AG04449 (cell line): ENCODE measurements at places on chromosomes 7 and 10.

- no peak for DNase-seq
These were observed 21.2 kb upstream of the OR2AE1 start for GRCh38 chr7:99898023-99898357.

DNA sequence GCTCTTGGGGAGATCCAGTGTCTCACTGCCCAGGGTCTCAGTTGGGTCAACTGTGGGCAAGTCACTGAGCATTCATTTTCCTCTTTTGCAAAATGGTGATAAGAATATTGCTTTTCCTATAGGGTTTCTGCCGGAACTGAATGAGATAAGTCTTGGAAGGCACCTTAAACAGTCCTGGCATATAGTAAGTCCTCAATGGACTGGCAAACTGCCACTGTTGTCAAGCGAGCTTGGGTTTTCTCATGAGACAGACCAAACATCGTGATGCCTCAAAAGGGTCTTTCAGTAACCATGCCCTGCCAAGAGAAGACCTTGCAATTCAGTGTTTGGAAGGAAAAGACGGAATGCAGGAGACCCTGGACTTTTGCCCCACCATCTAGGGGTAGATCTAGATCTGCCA is 251.5 kb downstream of the WDR11 start:
- DNase-seq: no peak

DNA sequence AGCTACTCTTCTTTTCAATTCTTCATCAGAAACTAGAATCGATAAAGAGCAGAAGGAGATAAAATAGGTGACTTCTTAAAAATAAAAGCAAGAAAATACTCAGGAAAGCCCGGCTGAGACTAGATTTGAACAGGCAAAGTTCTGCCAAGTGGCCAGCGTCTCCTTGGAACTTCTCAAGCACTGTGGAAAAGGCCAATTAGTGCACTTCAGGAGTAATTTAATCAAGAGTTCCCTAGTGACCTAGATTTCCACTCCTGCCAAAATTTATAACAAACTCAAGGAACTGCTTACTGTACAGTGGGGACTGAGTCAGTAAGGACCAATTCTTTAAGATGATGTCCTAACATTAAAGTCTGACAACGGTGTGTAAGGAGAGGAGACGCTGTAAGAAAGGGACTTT is 57.3 kb downstream of the CHCHD3 start:
- no peak for DNase-seq

DNA sequence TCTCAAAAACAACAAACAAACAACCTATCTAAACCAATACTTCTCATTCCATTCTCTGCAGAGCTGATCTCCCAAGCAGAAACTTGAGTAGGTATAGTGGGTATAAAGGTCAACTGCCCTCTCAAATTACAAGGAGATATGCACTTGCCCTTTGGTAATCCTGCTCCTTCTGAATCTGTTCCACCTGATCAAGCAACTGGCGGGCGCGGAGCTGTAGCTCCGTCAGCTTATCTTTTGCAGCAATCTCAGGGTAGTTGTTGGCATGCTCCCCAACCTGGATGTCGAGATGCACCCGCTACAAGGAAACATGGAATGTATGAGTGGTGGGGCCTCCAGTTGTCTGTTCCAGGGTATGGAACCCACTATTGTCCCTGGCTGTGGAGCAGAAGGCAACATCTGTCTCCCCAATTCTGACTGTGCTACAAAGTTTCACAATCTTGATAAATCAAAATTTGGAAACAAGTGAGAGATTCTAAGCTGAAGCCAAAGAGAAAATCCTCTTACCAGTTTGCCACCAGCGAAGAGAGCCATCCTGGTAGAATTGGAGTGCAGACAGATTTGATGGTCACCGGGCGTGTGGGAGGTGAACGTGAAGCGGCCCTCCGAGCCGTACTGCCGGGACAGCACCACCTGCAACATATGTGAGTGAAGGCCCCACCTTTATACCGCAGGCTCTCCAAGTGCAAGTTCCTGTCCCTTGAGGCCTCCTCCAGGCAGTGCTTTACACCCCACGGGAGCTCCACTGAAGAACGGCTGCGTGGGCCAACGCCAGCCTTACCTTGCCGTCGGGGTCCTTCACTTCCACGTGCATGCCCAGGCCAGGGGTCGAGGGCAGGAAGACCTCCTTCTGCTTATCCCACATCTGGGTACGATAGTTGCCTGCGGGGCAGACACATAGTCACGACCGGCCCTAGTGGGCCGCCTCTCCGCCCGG is 819 bp downstream of the TMED4 start:
- DNase-seq: no peak

GRCh38 chr7:125375942-125376341 is 446.3 kb upstream of the POT1 start:
- DNase-seq: no peak

- no peak for DNase-seq
These were observed 105.0 kb upstream of the PPP2R2D start for GRCh38 chr10:131795761-131796160.

DNA sequence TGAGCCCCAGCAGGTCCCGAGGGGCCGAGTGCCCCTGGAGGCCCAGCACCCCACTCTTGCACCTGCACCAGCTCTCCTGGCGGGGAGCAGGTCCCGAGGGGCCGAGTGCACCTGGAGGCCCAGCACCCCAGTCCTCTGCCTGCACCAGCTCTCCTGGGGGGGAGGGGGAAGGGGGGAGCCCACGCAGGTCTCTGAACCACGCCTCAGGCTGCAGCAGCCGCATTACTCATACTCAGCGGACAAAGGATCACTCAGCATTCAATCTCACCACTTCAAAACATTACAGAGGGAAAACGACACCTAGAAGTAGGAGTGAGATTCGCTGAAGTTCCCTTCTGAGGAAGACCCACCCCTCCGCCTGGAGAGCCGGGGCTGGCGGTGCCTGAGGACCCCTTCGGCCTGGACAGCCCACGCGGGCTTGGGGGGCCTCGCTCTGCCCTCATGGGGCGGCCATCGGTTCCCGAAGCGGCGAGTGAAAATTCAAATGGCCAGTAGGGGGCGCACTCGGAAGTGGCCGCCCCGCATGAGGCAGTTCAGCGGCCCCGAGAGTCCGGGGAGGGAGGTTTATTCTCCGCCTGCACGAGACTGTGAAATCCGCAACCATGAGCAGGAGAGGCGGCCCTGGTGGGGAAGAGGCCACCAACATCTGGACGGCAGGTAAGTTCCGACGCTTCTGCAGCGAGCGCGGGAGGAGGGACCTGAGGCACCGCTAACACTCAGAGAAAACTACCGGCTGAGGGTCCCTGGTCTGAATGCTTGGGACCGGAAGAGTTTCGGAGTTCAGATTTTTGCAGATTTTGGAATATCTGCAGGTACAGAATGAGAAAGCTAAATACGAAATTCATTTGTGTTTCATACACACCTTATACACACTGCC is 1.1 kb upstream of the GPER1 start:
- no peak for DNase-seq

- no peak for DNase-seq
These were observed 308.5 kb upstream of the MAGI2 start for GRCh38 chr7:79761876-79762429.

DNA sequence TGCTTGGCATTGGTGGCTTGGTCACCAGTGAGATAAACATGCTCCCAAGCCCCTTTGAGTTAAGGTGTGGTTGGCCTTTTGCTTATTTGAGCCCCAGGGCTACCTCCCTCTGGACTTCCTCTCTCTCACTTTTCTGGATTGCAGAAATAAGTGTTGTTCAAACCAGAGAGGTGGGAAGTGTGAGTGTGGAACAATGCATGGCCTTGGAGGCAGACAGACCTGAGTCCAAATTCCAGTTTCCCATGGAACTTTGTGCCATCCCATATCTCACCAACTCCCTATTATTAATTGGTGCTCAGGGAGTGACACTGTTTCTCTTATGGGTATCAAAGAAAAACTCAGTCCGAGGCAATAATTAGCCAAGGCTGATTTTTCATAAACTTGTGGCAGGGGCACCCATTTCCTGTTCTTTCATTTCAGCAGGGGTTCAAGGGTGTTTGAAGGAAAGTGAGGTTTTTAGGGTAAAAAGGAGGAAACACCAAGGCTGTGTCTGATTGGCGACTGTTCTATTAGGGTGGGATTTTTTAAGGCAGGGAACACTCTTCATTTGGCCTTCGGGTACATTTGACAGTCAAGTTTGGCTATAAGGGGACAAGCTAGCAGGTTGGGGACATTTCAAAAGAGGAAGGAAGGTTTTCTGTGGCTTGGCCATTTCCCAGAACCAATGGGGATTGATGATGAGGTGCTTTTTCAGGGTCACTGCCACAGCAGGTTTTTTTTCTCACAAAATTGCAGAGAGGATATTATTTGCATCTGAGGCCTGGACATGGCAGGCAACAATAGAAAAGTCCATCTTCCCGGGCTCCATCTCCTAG is 148.8 kb upstream of the NPY start:
- no peak for DNase-seq

- no peak for DNase-seq
These were observed 32.0 kb upstream of the MKI67 start for GRCh38 chr10:128158021-128158795.

- peak; percentile 80 for DNase-seq
These were observed at the start of gene CAV1 for GRCh38 chr7:116524609-116525297. TSS of gene CAV1 (plus strand) at chr7:116525036. CDS start at chr7:116525063, 27 bp downstream.

DNA sequence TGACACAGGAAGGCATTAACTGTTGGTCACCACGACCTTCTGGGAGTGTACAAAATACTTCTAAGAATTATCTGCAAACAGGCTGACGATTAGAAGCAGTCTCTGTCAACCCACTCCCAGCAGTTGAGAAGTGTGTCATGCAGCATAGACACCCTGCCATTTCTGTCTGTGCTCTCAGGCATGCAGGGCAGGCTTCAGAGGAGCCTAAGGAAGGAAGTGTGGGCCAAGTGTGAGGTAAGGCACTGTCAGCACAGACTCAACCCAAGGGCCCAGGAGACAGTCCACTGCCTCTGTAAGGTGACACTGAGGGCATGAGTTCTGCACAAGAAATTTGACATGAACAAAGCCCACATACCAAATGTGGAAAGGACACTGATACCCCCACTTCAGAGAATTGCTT is 109.0 kb upstream of the VIPR2 start:
- DNase-seq: no peak

- no peak for DNase-seq
These were observed 19.8 kb upstream of the ZNF273 start for GRCh38 chr7:64883113-64883905.

- DNase-seq: no peak
These were observed 16.5 kb downstream of the MYPN start for GRCh38 chr10:68125772-68126171.

GRCh38 chr7:94323844-94324243 is 70.9 kb upstream of the COL1A2 start:
- no peak for DNase-seq

- no peak for DNase-seq
These were observed 522.4 kb downstream of the CCSER2 start for GRCh38 chr10:84850826-84851225.

DNA sequence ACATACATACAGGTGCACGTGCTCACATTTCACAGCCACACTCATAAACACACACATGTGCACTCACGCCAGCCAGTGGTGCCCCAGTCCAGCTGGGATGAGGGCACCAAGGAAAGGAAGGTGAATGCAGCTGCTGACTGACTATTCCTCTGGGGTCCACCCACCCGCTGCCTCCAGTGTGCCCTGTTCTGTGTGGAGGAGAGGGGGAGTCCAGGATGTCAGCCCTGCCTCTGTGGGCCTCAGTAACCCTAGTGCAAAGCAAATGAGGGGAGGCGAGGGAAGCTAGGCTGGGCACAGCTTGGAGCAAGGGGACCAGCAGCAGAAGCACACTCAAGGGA is 57.6 kb downstream of the YKT6 start:
- no peak for DNase-seq

DNA sequence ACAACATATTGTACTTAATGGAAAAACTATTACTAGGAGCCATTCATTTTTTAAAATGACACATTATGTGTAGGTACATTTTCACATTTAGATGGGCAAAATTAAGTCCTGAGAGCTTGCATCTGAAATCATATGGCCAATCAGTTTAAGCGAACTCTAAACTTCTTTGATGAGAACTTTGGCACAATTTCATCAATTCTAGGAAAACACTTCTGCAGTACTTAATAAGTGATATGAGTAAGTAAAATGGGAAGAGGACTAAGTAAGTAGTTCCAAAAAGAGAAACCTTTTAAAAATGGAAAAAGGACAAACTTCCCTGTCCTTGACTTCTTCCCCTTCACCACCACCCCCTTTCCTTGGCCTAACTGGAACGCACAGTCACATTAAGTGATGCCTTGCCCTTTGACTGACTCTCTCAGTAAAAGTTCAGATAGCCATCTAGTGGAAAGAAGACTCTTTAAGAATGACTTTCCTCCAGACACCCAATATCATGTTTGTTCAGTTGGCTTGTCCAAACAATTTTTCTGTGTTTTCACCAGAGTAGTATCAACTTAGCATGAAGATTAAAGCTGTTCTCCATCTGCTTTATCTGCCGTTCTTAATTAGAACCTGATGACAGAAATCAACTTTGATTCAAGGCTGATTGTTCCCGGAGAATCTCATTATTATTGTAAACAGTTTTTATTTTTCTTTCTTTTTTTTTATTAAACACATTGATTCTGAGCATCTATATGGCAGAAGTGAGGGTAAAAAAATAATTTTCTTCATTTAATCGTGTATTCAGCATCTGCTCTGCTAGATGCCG is 45.1 kb downstream of the CNNM2 start:
- no peak for DNase-seq

DNA sequence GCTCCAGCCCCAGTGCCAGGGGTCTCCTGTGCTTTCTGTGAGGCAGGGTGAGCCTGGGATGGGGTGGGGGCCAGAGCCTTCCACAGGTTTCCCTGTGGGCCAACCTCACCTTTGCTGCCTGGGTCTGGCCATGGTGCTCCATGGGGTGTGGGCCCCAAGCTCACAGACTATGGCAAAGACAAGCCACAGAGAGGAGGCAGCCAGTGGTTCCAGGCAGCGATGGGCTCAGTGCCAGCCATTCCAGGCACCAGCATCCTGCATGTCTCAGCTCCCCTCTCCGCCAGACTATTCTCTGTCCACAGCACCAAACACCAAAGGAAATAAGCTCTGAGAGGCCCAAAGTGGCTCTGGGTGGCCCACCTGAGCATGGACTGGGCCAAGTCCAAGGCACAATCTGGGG is 133.5 kb downstream of the PTPN20 start:
- no peak for DNase-seq

GRCh38 chr7:16071246-16071857 is 350.0 kb downstream of the CRPPA start:
- DNase-seq: no peak

GRCh38 chr7:81721437-81721836 is 48.4 kb downstream of the HGF start:
- DNase-seq: no peak

DNA sequence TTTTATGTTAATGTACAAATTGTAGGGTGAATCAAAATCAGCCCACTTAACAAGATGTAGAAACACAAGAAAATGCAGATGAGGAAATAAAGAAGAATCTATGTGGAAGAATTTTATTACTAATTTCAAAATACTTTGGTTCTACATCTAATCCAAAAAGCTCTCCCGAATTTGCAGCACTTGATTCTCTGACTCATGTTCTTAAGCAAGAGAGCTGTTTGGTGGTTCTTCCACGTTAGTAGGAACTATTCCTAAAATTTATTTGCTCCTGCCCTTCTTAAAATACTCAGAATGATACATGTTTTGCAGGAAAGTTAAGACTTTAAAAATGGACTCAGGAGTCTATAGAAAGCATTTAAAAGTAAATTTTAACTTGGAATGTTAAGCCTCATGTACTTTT is 91.8 kb downstream of the ZMYND11 start:
- DNase-seq: peak; percentile 19

- no peak for DNase-seq
These were observed 214.3 kb downstream of the FANK1 start for GRCh38 chr10:126110489-126111180.

GRCh38 chr10:33291053-33291592 is 43.3 kb downstream of the NRP1 start:
- peak; percentile 89 for DNase-seq
